Spinal cord (tissue), 10 donors: ENCODE measurements at places on chromosomes 3 and 15.
A peak's percentile ranks its signal among the peaks of the same experiment; 100 is the strongest.

DNA sequence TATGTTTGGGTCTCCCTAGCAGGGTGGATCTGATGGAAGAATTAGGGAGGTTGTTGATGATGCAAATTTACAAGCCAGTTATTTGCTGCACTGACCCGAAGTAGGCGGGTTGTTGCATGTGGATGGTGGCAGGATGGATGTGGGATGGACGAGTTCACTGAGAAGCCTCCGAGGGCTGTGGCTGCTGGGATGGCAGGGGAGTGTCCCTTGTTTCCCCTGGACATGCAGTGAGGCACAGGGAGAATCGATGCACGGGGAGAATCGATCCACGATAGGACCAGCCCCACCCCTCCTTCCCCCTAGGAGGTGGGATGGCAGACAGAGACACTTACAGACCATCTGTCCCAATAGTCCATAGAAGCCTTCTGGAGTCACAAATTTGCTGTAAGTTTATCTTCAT lies 31.0 kb upstream of the KLF13 start:
- DNase-seq: no peak

DNA sequence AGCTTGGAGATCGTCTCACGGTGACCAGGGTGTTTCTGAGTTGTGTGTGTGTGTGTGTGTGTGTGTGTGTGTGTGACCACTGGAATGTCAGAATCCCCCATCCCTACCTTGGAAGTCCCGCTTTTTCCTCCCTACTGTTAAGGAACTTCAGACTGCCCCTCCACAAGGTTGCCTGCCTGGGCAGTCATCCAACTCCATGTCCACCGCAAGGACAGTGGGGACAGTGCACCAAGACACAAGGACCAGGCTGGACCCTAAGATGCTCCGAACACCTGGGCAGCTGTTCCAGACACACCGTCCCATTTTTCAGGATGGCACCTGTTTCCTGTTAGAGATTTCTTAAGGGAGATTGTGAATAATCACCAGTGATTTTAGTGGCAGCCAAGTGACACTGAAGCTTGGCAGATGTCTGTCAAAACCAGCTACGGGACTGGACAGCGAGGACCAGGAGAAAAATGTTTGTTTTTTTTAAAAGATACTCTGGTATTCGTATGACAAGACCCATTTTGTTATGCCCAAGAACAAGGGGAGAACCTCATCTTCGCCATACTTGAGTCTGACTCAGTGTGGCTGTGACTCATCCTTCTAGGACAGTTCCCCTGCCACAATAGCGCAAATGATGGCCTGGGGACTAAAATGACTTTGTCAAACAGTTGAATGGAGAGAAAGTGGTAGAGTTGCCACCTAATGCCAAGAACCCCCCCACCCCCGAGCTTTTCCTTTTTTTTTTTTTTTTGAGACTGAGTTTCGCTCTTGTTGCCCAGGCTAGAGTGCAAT lies 15.5 kb downstream of the PAQR9 start:
- no peak for DNase-seq

DNA sequence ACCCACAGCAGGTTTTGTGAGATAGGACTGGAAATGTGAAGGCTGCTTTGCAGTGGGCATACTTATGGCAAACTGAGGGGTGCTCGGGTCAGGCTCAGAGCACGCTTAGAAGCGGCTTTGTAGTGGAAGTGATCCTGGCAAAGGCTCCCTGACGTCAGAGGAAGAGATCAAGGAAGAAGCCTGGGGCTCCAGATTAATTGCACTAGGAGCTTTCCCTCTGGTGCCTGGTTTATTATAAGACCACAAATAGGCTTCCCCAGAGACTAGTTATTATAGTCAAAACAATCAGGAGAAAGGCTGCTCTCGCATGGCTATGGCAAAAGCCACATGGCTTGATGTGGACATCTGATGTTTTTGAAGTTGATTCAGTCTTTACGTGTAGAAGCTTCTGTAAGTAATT lies 515.1 kb downstream of the GABRG3 start:
- no peak for DNase-seq

DNA sequence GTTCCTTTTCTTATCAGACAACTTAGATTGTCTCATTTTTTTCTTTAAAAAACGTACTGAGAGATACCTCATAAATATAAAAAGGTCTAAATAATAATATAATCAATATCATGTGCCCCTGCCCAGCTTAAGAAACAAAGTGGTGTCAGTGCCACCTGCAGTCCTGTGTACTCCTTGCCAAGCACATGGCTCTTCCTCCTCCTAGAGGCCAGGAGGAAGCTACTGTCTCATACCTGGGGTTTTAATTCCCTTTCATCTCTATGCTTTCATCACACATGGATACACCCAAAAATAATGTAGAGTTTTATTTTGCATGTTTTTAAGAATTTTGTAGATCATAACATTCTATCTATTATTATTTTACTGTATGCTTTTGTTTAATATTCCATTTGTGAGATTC lies 98.6 kb upstream of the C15orf61 start:
- DNase-seq: no peak

GRCh38 chr15:68183616-68184315 lies 21.4 kb downstream of the CALML4 start:
- no peak for DNase-seq

- no peak for DNase-seq
Observed at GRCh38 chr3:125017406-125017805, 38.4 kb downstream of the HEG1 start.

DNA sequence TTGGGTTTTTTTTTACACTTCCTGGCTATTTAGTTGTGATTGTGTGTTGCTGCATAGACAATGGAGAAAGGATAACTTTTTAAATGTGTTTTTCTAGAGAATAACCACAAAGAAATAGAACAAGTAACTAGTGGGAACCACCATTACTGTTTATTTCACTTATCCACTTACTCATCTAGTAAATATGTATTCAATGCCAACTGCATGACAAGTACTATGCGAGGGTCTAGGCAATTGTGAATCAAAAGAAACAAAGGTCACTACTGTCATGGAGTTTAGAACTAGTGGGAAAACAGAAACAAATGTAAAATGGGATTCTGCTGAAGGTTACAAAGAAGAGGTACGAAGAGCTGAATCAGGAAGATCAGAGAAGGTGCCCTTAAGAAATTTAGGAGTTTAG lies 600.9 kb upstream of the ROBO2 start:
- no peak for DNase-seq

DNA sequence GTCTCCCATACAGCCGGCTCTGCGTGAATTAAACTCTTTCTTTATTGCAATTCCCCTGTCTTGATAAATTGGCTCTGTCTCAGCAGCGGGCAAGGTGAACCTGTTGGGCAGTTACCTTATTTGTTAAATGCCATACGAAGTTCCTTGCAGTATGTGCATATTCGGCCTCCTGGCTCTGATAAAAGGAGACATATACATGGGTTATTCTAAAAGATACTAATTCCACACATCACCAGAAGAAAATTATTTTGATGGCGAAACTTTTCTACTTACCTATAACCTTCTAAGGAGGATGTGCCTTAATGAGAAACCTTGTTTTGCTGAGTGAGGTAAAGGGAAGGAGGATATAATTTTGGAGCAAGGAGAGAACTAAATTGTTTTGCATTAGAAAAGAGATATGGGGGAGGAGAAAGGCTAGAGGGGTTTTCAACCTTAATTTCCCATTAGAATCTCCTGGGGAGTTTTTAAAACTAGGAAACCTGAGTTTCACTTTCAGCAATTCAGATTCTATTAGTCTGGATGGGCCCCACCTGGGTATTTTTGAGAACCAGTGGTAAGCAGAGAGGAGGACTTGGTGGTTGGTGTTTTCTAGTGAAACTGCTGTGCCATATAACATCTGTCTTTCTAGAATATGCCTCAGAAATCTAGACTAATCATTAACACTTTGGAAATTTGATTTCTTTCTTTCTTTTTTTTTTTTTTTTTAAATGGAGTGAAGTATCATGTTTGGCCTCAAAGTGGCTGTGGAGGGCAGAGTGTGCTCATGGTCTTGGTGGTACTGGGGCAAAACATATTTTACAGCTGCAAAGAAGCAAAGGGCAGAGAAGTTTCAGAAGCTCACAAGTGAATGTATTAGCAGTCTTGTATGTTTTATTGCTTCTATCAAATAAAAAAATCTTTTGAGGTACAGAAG lies 23.0 kb downstream of the NANOGP8 start:
- no peak for DNase-seq

- peak; percentile 31 for DNase-seq
Observed at GRCh38 chr3:50189274-50189673, 2.1 kb upstream of the GNAT1 start.

GRCh38 chr15:74817370-74817737 lies 4.7 kb downstream of the LMAN1L start:
- peak; percentile 16 for DNase-seq

GRCh38 chr3:14256561-14257342 lies 78.1 kb downstream of the LSM3 start:
- no peak for DNase-seq

GRCh38 chr3:10233988-10234387 lies 14.3 kb upstream of the TATDN2 start:
- no peak for DNase-seq

- DNase-seq: no peak
Observed at GRCh38 chr15:92634671-92635201, 20.8 kb downstream of the FAM174B start.

DNA sequence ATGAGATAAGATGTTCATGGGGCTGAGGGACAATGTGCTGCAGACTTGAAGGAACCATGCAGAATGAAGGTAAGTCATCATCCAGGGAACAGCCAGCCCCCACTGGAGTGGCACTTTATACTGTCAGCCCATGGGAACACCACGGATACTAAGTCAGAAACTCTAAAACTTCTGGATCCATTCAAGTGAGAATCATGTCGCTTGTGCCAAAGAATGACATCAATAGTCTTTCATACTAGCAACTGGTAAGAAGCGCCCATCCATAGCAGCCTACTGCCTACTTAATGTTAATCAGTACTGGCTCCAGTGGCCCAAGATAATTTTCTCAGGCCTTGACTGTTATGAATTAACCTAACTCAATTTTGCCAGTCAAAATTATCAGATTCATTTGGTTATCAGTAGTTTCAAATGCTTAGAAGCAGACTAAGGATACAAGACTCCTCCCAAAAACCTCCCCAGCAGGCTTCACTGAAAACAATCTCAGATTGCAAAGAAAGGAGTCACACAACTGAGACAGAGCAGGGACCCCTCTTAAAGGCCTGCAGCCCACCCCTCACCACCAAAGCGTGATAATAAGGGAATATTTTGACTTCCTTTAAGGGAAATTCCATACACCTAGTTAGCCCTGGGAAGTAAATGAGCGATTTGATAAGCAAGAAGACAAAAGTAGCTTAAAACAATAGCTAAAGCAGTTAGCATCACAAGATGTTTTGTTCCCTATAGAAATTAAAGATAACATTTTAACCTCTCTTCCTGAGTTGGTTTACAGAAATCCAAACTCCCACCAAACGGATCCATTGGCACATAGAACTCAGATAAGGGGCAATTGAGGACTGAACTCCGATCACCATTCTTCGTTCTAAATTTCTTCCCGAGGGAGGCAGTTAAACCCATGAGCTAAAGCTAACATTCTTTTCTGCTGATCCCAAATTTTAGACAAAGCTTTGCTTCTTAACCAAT lies 98.8 kb downstream of the TGFBR2 start:
- DNase-seq: no peak

GRCh38 chr3:144677103-144677502 lies 705.5 kb downstream of the DIPK2A start:
- no peak for DNase-seq

GRCh38 chr3:54988302-54988837 lies 60.5 kb upstream of the LRTM1 start:
- DNase-seq: no peak

DNA sequence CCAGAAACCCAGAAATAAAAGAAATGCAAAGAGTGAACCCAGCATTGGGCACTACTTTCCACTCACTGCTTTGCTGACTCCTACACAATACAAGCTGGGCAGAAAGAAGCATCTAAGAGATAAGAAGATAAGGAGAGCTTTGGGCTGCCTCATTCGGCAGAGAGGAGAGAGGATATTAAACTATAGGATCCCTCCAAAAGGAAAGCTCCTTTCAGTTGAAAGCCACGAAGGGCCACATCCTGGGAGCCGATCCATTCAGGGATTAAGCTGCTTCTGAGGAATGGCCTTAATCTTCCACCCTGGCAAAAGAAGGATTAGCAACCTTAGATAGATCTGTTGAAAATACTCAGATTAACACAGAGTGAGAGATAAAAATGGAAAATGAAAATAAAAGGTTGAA lies 274.9 kb upstream of the PPP2R3A start:
- no peak for DNase-seq

DNA sequence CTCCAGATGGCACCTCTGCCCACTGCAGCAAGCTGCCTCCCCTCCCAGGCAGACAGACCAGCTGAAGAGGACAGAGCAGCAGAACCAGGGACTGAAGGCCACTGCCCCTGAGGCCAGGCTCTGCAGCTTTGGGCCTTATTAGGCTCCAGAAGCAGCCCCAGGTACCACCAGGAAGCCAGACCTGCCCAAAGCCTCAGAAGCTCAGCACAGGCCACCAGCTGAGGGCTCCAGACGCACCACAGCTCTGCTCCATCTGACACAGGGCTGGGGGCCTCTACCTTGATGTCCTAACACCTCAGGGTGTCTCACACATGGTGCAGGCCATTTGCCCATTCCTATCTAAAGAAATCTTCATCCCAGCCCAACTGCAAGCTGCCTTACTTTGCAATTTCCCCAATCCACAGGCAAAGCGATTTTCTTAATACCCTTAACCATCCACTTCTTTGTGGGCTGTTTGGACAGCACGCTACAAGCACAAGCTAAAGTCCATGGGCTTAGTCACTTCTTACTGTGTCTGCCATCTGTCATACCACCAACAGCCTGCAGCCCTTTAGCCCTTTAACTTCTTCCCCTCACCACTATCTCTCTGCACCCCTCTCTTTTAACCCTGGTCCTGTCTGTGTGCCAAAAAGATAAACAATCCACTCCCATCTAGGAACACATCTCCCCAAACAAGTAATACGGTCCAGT lies 112.1 kb downstream of the IQSEC1 start:
- no peak for DNase-seq

DNA sequence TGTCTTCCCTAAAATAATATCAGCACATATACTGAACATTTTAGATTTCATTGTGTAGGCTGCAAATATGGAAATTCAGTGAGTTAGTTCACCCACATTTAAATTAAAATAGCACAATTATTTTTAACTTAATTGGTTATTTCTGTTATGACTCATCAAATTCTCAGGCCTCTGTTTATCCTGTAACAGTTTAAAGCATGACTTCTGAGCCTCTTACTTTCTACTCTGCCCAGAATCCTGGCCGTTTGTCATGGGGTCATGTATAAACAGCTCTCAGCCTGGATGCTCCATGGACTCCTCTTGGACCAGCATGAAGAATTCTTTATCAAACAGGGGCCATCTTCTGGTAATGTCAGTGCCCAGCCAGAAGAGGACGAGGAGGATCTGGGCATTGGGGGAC lies 12.2 kb downstream of the TUBGCP4 start:
- no peak for DNase-seq

- DNase-seq: peak; percentile 66
Observed at GRCh38 chr15:90664650-90665287, 52.4 kb upstream of the BLM start.
